ENCODE measurements at places on chromosomes 12 and 14.

- no peak for DNase-seq
These were observed 791.5 kb downstream of the MED13L start for GRCh38 chr12:115485967-115486366.

DNA sequence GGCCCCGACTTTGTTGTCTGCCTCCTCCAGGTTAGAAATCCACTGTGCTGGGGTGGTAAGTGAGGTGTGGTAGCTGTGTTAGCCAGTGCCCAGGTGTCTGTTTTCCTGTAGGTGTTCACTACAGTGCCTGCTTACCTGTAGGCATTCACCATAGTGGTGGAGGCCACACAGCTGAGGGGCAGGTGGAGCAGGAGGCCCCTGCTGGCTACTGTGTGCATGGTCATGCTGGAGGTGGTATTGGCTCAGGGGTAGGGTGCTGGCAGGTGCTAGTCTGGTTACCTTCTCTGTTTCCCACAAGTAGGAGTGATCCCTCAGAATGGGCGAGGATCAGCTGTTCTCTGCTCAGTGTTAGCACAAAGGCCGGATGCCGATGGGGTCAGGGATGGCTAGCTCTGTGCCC is 217.3 kb downstream of the SYT10 start:
- no peak for DNase-seq

DNA sequence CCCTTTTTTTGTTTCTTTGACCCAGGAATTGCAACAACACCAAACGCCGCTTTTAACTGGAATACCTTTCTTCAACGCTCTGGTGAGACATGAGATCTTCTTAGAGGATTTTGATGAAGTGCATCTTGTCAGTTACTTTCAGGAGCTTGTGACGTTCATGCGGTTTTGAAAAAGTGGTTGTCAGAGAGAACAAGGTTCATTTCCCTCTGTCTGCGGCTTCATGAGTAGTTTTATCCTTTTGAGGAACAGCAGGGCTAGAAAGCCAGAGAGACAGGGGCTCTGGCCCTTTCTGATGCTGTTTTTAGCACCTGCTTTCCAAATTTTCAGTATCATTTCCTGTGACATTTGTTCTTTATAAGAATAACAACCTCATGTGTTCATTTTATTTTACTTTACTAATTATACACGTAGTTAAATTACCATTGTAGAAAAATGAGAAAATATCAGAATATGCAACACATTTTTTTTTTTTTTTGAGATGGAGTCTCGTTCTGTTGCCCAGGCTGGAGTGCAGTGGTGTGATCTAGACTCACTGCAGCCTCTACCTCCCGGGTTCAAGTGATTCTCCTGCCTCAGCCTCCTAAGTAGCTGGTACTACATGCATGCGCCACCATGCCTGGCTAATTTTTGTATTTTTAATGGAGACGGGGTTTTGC is 61.8 kb downstream of the GLT1D1 start:
- no peak for DNase-seq

DNA sequence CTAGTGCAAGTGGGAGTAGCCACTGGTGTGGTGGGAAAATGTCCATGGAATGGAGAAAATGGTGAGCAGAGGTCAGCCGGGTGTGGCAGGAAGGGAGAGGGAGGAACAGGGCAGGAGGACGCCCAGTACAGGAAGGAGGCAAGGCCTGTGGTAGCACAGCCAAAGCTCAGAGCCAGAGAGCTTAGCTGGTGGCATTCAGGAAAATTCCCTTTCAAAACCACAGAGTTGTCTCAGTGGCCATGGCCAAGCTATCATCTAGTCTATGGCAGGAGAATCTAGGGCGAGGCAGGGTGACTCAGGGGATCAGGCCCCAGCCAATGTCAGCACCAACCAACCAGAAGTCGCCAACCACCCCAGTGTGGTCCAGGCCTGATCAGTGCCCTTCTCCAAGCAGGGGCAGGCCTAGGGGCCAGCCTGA is 67.7 kb upstream of the DDX11 start:
- peak; percentile 6 for DNase-seq

DNA sequence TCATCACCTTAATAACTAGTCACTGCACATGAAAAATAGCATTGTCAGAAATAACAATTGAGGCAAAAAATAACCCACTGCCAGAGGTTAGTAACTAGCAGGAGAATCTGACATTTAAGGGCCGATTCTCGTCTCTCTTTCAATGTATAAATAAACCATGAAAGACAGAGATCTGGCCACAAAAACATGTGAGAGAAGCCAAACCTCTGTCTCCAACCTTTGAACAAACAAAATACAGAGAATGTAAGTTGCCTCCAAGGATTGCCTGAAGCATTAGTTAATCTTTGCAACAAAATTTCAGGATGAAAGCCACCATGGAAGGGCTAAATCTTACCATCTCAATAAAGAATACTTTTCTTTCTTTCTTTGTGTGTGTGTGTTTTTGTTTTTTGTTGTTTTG is 257.4 kb upstream of the TMTC1 start:
- DNase-seq: no peak
